GM06990 (cell line): ENCODE measurements at places on chromosomes 13 and 19.

DNA sequence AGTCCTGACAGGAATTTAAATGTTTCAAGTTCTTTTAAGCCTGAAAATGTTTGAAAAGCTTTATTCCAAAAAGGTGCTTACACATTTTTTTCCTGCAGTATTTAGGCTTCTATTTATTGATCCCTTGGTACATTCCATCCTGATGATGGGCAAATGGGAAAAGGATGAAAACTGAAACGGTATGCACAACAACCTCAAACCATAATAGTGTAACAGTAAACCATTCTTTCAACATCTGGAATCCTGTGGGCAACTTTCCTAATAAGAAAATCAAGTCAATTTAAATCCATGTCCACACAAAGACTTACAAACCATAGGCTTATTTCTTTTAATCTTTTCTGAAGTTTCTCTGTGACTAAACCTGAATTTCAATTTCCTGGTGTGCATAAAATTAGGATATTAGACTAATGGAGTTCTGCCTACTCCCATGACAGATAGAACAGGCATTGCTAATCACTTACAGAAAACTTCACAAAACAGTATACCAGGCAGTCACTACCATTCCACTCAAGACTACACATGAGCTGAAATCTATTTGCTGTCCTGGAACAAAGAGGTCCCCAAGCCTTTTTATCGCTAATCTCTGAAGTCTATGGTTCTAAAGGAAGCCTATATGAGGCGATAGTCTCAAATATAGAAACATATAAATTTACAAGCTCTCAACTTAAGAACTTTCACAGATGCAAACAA lies 103.3 kb downstream of the DLEU7 start:
- DNase-seq, result no peak

GRCh38 chr13:103133556-103133955 lies 67.3 kb upstream of the SLC10A2 start:
- no peak for DNase-seq

DNA sequence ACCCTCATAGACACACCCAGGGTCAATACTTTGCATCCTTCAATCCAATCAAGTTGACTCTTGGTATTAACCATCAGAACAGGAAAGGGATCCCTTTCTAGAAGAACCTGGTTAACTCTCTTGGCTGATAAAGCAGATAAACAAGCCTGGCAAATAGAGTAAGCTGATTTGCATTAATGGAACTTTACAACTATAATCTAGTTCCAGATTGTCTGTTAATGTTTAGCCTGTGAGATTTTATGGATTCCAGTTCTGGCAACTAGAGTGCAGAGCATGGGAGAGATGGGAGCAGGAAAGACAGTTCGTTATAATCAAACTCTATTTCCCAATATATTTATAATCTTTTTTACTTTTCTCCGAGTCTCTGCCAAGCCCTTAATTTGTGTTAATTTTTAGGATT lies 272.6 kb upstream of the KLHL1 start:
- DNase-seq, result no peak

DNA sequence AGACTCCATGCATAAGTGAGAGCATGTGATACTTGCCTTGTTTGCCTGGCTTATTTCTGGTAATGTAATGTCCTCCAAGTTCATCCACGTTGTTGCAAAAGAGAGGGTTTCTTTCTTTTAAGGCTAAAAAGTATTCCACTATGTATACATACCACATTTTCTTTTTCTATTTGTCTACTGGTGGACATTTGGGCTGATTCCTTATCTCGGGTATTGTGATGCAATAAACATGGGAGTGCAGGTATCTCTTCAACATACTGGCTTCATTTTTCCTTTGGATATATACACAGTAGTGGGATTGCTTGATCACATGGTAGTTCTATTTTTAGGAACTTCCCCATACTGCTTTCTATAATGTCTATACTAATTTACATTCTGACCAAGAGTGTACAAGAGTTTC lies 49.6 kb upstream of the EBPL start:
- no peak for DNase-seq

GRCh38 chr13:76871432-76871831 lies 14.8 kb downstream of the KCTD12 start:
- no peak for DNase-seq

DNA sequence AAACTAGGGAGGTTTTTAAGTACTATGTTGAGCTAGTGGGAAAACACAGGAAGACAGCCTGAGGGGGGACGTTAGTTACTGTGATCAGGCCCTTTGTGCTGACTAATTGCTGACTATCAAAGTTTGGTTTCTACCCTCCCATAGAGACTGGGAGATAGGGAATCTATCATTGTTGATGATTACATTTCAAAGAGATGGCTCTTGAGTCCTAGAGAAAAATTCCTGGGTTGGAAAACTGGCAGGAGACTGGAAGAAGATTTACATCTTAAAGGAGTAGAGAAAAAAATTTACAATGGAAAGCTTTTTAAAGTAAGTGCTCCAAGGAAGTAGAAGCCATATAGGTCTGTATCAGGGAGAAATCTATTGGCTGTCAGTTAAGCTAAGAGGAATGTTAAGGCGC lies 522.0 kb upstream of the KLHL1 start:
- DNase-seq, result no peak

DNA sequence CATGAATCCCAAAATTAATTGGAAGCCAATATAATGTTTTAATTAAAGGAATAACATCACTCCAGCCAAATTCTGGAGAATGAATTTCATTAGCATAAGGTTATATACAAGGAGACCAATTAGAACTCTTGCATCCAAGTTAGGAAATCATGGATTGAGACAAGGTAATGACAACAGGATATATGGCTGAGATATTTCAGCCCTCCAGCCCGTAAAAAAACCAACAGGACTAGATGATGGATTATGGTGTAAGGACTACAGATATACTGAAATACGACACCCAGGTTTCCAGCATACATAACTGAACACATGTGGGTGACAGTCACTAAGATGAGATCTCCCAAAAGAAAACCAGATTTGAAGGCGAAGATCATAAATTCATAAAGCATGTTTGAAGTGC lies 56.5 kb downstream of the TSC22D1 start:
- DNase-seq, result no peak

DNA sequence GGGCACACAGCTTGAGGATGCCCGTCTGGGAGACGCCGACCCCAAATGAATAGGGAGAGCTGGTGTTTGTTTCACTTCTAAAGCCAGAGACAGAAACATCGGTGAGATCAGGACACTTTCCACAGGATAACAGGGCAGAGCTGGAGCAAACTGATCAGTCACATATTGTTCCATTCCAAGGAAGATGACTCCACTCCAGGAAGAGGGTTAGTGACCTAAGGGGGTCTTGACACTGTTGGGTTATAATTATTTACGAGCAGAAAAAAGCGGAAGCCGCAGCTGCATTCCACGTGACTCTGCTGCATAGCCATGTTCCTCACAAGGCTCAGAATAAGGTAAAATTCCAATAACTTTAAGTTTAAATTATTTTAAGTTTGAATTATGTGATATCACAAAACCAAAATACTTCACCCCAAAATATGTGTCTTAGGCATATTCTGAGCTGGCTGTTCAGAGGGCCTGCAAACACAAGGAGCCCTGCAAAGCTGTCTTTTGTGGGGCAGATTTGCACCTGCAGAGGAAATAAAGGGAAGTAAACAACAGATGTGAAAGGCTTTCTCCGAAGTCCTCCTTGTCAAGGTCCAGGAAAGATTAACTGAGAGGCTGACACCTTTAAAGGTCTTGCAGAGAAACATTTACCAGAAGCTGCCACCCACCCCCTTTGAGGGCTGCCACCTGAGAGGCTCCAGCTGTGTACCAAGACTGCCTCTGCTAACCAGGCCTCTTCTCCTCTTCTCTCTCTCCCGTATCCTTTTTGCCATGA lies 819.2 kb downstream of the UQCRFS1 start:
- no peak for DNase-seq
